ENCODE measurements at places on chromosomes 3 and 15.

DNA sequence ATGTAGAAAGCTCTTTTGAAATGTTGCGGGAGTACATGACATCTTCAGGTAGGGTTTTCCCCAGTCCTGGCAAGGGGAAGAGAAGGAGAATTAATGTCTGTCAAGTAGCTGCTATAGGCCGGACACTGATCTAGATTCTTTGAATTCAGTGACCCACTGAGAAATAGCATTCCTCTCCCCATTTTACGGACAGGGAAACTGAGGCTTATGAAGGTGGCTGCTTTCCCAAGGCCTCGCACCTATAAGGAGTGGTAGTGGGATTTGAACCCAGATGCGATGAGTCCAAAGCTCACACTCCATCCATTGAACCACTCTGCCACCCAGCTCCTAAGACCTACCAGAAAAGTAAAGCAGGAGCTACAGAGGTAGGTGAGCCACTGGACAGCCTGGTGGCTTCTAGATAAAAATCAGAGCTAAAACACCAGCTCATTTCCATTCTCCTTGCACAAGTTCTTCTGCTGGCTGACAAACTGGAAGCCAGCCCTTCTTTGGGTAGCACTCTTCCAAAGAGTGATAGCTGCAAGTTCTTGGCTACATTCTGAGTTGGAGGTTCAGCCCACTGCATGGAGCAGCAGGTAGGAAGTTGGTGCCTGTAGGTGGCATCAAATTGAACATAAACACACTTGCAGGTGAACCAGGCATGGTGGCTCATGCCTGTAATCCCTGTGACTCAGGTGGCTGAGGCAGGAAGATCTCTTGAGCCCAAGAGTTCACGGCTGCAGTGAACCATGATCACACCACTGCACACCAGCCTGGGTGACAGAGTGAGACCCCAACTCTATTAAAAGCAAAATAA is 22.0 kb downstream of the ZNF710 start:
- DNase-seq = peak; percentile 14

DNA sequence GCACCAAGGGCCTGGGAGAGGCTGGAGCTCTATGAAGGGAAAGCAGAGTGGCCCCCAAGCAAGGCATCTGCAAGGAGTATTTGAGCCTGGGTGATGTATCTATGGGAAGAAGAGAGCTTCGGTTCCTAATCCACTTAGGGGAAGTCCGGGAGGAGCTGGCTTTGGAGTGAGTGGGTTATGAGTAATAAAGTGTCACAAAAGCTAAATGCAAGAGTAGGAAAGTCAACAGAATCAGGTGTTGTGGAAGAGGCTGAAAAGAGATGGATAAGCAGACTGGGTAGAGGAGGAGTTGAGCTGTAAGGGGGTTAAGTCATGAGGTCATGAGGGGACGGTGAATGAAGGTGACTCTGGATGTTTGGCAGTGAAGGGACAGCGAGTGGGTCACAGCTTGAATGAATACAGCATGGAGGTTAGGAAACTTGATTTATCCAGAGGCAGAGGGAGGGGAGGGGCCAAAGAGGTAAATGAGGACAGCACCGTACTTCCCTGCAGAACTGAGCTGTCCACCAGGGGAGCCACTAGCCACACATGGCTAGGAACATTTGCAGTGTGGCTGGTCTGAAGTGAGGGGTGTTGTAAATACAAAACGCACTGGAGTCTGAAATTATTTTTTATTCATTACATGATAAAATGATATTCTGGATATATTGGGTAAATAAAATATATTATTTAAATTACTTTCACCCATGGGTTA is 83.3 kb downstream of the ADCY5 start:
- DNase-seq = no peak

DNA sequence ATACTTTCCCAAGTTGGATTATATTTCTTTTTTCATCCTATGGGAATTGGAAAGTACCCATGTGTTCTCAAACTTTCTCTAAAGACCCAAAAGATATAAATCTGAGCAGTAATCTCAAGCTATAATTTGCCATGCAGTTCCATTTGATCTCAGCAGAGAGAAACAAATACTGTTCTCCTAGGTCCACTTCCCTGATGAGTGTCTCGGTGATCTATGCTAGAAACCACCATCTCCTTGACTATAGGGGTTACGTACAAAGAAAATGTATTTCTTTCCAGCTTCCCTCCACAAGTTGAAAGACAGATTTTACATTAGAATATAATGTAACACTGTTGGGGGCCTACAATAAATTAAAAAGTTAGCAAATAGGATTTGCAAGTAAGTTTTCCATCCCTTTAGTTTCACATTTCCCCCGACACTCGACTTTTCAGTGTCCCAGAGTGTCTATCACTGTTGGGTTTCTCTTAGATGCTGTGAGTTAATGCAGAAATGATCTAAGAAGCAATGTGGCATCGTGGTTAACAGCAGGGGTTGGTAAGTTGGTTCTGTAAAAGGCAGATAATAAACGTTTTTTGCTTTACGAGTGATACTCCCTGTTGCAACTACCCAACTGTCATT is 465.1 kb upstream of the CFAP20DC start:
- no peak for DNase-seq

- no peak for DNase-seq
Measured at GRCh38 chr15:80870366-80870765, 91.2 kb downstream of the CEMIP start.

GRCh38 chr3:189625071-189625470 is 6.1 kb upstream of the TP63 start:
- no peak for DNase-seq
